ENCODE measurements at places on chromosomes 2 and 18. TPM values are rescaled to one million over a fixed set of nuclear protein-coding genes. Genes with fewer than 3 reads are reported as not detected.

DNA sequence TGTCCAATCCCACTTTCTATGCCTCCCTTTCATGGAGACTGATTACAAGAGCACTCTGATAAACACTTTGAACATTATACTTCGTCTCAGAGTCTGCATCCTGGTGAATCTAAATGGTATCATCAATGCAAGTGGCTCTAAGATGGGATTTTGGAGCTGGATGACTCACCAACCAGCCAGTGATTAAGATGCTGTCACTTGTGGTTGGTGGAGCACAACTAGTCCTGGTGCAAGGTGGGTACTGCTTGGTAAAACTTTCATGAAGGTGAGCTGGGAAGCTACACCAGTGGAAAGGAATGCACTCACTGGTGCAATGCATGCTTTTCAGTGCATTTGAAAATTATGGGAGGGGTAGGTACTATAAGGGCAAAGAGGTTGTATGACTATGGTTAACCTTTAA lies 137.7 kb upstream of the TRIB2 start:
- no peak for DNase-seq

The NEU4 gene
- total RNA-seq, result not detected

The CREG2 gene
- 0.18 TPM for total RNA-seq

The SULT1C2 gene
- total RNA-seq, result 1.1 TPM

The ALK gene
- 0.17 TPM for total RNA-seq

The MREG gene
- 0.31 TPM for total RNA-seq

Measured in heart left ventricle (tissue), 16 donors.